ENCODE measurements at places on chromosomes 13 and 19. TPM values are rescaled to one million over a fixed set of nuclear protein-coding genes. Genes with fewer than 3 reads are reported as not detected.

Gene IRGC
- not detected for total RNA-seq

- no peak for DNase-seq
These were observed 222.5 kb upstream of the SPRY2 start for GRCh38 chr13:80563439-80563838.

GRCh38 chr19:43984687-43985000 is 656 bp downstream of the ZNF155 start:
- DNase-seq, result no peak

- DNase-seq, result no peak
These were observed 1552.5 kb downstream of the UQCRFS1 start for GRCh38 chr19:27660428-27660827.

DNA sequence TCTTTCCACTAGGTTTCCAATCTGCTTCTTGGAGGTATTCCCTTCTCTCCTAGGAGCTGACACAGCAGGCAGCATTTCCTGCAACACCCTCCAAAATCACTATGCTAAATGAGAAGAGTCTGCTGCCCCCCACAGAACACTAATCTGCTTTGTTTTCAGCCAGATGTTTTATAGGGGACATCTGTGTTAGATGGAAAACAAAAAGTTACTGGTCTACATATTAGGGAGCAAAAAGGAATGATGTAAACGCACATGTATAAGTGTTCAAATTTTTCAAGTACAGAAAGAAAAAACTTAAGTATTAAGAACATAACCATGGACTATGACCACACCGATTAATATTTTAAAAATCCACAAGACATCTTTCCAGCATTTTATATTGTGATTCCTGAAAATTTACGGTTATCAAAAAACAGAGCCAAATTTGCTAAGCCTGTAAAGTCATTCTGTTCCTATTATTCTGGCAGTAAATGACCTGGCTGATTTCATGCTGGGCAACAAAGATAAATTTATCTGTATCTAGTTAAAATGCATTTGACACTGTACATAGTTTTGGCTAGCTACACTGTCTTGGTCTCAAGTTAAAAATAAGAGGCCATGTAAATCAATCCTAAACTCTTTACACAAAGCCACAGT is 63.3 kb downstream of the DCLK1 start:
- DNase-seq, result no peak

- no peak for DNase-seq
These were observed 328.7 kb downstream of the SPRY2 start for GRCh38 chr13:80012251-80012650.

Gene OSCAR
- total RNA-seq, result 6.8 TPM

Gene USE1
- 26.2 TPM for total RNA-seq

DNA sequence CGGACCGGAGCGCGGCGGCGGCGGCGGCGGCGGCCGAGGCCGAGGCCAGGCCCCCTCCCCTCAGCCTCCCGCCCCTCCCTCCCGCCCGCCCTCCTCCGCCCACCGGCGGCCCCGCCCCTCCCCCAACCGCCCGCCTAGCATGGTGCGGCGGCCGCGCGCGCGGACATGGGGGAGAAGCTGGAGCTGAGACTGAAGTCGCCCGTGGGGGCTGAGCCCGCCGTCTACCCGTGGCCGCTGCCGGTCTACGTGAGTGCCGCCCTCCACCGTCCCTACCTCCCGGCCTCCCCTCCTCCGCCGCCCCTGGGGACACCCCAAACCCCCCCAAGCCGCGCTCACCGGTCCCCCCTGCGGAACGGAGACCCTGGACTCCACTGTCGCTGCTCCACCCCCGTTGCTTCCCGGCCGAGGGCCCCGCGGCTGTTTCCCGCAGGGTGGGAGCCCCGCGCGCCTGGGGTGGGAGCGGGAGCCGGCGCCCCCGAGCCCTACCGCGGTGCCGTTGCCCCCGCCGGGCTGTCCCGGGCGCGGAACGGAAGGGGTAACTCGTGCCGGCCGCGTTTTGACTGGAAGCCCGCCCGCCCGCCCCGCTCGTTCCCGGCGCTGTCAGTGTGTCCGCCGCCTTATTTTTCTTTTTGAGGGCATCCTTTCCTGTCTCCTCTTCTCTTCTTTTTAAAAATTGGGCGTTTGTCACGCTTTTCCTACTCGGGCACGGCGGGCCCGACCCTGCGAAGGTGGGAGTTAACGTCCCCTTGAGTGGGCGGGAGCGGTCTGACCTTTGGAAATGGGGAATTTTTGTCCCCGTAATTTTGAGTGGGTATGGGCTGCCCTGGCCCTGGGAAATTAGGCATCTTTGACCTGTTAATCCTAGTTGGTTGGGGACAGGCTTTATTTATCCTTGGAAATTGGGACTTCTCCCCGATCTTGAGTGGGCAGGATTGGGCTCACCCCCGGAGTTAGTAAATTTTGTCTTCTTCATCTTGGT is 576 bp downstream of the DOT1L start:
- no peak for DNase-seq
